ENCODE measurements at places on chromosomes 3 and 15.

GRCh38 chr15:28271697-28272260 lies 50.2 kb downstream of the HERC2 start:
- no peak for DNase-seq

- no peak for DNase-seq
Observed at GRCh38 chr3:88003115-88003755, 55.6 kb downstream of the CGGBP1 start.

GRCh38 chr3:126394179-126394976 lies at the start of gene CFAP100:
TSS of gene CFAP100 (plus strand) at chr3:126394909. CDS start at chr3:126396001, 1,092 bp downstream.
- no peak for DNase-seq

DNA sequence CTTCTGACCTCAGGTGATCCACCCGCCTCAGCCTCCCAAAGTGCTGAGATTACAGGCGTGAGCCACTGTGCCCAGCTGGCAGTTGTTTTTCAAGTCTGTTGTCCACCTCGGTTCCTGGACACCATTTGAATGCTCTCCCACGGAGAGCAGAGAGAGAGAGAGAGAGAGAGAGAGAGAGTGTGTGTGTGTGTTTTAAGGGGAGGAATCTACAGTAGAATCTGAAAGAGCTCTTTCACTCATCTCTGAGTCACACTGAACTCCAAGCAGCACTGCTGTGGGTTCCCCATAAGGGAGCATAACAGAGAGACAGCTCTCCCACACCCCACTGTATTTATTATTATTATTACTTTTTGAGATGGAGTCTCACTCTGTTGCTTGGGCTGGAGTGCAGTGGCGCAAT lies 156.6 kb downstream of the RPLP1 start:
- DNase-seq: no peak
